ENCODE measurements at places on chromosomes 6 and 20.

DNA sequence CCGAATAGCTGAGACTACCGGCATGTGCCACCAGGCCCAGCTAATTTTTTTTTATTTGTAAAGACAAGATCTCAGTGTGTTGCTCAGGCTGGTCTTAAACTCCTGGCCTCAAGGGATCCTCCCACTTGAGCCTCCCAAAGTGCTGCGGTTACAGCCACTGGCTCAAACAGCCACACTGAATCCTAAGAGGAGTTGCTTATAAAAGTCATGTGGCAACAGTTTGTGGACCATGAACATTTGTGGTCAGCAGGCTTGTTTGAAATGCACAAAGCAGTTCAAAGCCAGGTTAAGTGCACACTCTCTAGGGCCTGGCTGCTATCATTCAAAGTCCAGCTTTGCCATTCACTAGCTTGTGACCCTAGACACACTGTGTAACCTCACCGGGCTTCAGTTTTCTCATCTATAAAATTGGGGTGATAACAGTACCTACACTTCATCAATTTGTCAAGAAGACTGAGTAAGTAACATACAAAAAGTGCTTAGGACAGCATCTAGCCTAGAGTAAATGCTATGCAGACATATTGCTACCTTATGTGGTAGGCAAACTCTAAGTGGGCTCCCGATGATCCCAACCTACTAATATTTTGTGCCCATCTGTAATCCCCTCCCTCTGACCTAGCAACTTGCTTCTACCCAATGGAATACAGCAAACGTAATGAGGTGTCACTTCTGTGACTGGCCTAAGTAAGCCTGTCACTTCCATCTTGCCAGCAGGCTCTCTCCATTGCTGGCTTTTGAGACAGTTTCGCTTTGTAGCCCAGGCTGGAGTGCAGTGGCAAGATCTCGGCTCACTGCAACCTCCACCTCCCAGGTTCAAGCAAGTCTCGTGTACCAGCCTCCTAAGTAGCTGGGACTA, 122.9 kb downstream of the ZMYND8 start:
- peaks cover 53% of the 10 kb centered on the region for H3K36me3 ChIP-seq
- no peak overlapping the region for H3K27ac ChIP-seq
- H3K4me1 ChIP-seq: no peaks in the 10 kb centered on the region
- no peaks in the 10 kb centered on the region for H3K27me3 ChIP-seq

GRCh38 chr6:25959890-25960536, 2.6 kb upstream of the TRIM38 start:
- peaks cover 24% of the 10 kb centered on the region for H3K4me1 ChIP-seq
- peak; percentile 46 for DNase-seq
- peaks cover 3% of the 10 kb centered on the region for H3K36me3 ChIP-seq
- H3K27me3 ChIP-seq: no peaks in the 10 kb centered on the region
- H3K27ac ChIP-seq: peak overlapping the region; percentile 77

GRCh38 chr20:63696628-63697356, at the start of gene TNFRSF6B:
TSS of gene TNFRSF6B (plus strand) at chr20:63696652. CDS start at chr20:63696768, 116 bp downstream.
- peaks cover 26% of the 10 kb centered on the region for H3K36me3 ChIP-seq
- no peak within 1 kb of the TSS for H3K27ac ChIP-seq
- DNase-seq: no peak
- H3K4me3 ChIP-seq: no peak within 1 kb of the TSS
- H3K4me1 ChIP-seq: peaks cover 46% of the 10 kb centered on the region

GRCh38 chr6:25363427-25363826, 84.3 kb downstream of the CARMIL1 start:
- no peak overlapping the region for H3K27ac ChIP-seq
- DNase-seq: no peak
- no peak overlapping the region for H3K4me3 ChIP-seq
- H3K36me3 ChIP-seq: no peaks in the 10 kb centered on the region

GRCh38 chr20:25058847-25059810, 1.2 kb upstream of the ACSS1 start:
- H3K4me1 ChIP-seq: peaks cover 42% of the 10 kb centered on the region
- peak overlapping the region; percentile 84 for H3K4me3 ChIP-seq
- peaks cover 4% of the 10 kb centered on the region for H3K36me3 ChIP-seq
- DNase-seq: peak; percentile 75
- H3K27me3 ChIP-seq: peaks cover 5% of the 10 kb centered on the region
- H3K27ac ChIP-seq: peak overlapping the region; percentile 69

DNA sequence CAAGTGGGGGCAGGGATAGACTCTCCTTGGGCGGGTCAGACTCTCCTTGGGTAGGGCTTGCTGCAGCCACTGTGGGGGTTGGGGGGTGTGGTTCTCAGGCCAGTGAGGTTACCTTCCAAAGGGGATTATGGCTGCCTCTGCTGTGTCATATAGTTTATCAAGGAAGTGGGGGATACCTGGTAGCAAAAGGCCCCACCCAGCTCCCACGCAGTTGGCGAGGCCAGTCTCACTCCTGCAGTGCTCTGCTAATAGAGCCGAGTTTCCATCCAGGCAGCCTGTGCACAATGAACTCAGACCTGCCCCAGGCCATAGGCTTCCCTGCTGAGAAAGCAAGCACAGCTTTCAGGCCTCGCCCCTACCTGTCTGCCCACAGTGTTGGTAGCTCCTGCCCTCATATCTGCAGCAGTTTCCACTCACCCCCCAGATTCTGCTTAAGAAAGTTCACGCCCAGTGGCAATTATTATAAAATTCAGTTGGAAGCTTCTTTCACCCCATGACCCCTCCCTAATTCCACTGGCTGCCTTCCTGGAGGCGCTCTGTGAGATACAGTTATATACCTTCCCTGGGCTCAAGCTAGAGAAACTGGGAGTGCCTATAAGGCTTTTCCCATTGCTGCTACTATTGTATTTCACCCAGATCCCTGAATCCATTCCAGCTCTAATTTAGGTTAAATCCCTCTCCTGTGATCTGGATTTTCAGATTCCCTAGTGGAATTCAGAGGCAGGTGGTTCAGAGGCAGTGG, 56.1 kb downstream of the HDDC2 start:
- no peaks in the 10 kb centered on the region for H3K4me1 ChIP-seq
- no peak for DNase-seq
- H3K4me3 ChIP-seq: no peak overlapping the region
- no peaks in the 10 kb centered on the region for H3K36me3 ChIP-seq
- no peak overlapping the region for H3K27ac ChIP-seq
- no peaks in the 10 kb centered on the region for H3K27me3 ChIP-seq

GRCh38 chr6:151313066-151313491, 73.3 kb downstream of the AKAP12 start:
- H3K36me3 ChIP-seq: no peaks in the 10 kb centered on the region
- peak overlapping the region; percentile 67 for H3K27ac ChIP-seq
- H3K4me1 ChIP-seq: peaks cover 8% of the 10 kb centered on the region
- DNase-seq: peak; percentile 69

- H3K4me3 ChIP-seq: no peak overlapping the region
- H3K36me3 ChIP-seq: peaks cover 33% of the 10 kb centered on the region
- peak; percentile 95 for DNase-seq
- H3K27ac ChIP-seq: peak overlapping the region; percentile 67
- H3K4me1 ChIP-seq: peaks cover 19% of the 10 kb centered on the region
Measured at GRCh38 chr6:17429383-17430061, 36.1 kb downstream of the CAP2 start.

DNA sequence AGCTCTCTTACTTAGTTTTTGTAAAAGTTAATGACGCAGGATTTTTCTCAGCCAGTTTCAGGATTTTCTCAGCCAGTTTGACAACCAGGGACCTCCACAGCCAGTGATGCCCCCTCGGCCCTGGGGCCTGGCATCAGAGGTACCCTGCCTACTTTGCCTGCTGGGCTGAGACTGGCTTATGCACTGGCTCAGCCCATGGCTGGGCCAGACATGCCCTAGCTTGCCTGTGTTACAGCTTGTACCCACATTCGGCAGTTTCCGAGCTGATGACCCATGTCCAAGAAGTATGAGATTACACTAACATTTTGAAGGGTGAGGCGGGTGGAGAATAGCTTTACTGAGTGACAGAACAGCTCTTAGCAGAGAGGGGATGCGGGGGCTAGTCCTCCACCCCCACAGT, 406.1 kb upstream of the HSF2 start:
- no peak for DNase-seq
- H3K4me3 ChIP-seq: no peak overlapping the region
- H3K36me3 ChIP-seq: no peaks in the 10 kb centered on the region

DNA sequence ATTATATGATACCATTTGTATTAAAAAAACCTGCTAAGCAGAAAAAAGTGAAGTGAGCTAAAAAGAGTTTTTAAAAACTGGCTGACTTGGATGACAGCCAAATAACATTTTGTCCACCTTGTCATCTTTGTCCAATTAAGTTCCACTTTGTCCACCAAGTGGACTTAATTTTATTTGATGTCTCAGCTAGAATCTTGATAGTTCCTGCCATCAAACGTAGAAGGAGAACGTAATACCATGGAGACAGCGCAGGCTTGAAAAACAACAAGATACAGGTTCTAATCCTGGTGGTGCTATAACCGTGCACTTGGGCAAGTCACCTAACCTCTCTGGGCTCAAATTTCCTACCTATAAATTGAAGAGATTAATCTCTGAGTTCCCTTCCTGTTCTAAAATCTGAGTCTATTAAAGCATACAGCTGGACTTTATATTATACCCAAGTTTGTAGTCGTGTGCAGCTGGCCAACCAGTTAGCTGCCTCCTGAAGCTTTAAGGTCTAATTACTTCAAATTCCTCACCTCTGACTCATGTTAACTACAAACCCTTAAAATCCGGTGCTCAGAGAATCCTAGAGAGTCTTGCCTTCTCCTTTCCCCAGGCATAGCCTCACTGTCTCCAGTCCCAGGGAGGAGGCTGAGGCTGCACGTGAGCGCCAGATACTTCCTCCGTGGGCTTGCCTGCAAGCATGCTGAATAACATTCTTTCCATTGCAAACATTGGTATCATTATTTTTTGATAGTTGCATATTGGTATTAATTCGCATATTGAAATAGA, 16.8 kb downstream of the TMEM244 start:
- peak; percentile 24 for DNase-seq
- no peaks in the 10 kb centered on the region for H3K36me3 ChIP-seq
- H3K4me3 ChIP-seq: no peak overlapping the region
- no peaks in the 10 kb centered on the region for H3K27me3 ChIP-seq

DNA sequence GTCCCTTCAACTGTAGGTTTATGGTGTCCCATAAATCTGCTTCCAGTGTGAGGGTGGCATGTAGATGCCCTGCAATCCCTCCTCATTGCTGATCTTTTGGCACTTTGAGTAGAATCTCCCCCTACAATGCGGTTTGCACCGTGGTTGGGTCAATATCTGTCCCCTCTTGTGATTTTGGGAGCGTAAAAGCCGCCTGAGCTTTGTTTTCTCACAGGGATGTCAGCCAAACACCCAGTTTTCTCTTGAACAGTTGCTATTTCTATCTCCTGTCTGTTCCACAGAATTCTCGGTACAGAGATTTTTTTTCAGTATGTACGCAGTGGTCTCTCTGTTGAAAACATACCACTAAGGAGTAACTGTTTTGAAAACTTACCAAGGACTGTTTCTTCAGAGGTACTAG, 21.8 kb downstream of the CDS2 start:
- H3K27me3 ChIP-seq: no peaks in the 10 kb centered on the region
- no peak overlapping the region for H3K4me3 ChIP-seq
- no peak for DNase-seq
- H3K27ac ChIP-seq: no peak overlapping the region

DNA sequence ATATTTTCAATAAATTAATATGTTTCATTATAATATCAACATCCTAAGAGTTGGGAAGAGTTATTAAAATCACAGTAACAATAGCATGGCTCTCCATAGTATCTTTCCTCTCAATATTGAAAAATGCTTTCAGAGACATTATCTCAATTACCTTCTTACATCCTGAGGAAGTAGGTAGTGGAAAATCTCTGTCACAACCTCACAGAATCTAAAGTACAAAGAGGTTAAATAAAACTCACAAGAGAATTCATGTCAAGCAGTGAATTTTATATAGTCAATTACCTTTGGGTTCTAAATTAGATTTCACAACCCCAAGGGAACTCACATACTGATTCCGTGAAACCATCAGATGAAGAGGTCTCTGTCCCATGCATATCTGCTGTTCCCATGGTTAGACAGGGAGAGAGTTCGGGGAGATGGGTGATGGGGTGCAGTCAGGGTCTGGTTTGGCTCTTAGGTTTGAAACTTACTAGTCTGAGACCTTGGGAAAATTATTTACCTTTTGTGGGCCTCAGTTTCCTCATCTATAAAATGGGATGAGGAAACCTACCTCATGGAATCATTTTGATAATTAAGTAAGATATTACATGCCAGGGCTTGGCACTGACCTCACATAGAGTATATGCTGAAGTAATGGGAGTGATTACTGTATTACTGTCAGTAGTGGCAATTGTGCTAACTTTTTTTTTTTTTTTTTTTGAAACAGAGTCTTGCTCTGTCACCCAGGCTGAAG, 74.0 kb upstream of the SNX9 start:
- no peaks in the 10 kb centered on the region for H3K36me3 ChIP-seq
- no peaks in the 10 kb centered on the region for H3K4me1 ChIP-seq
- H3K27ac ChIP-seq: peak overlapping the region; percentile 59
- no peaks in the 10 kb centered on the region for H3K27me3 ChIP-seq
- no peak overlapping the region for H3K4me3 ChIP-seq

DNA sequence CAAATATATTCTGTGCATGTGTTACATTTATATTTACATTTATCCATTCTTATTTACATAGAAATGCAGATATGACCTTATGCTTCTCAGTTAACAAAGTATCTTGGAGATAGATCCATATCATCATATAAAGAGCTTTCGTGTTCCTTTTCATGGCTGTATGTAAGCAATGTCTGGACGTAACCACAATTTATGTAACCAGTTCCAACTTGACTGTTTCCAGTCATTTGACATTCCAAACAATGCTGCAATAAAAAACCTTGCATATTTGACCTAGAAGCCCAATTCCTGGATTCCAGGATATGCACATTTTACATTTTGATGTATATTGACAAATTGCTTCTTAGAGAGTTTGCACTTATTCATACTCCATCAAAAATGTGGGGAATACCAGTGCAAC, 113.7 kb upstream of the F13A1 start:
- no peaks in the 10 kb centered on the region for H3K27me3 ChIP-seq
- no peaks in the 10 kb centered on the region for H3K4me1 ChIP-seq
- H3K36me3 ChIP-seq: no peaks in the 10 kb centered on the region
- DNase-seq: no peak
- no peak overlapping the region for H3K27ac ChIP-seq
- no peak overlapping the region for H3K4me3 ChIP-seq

DNA sequence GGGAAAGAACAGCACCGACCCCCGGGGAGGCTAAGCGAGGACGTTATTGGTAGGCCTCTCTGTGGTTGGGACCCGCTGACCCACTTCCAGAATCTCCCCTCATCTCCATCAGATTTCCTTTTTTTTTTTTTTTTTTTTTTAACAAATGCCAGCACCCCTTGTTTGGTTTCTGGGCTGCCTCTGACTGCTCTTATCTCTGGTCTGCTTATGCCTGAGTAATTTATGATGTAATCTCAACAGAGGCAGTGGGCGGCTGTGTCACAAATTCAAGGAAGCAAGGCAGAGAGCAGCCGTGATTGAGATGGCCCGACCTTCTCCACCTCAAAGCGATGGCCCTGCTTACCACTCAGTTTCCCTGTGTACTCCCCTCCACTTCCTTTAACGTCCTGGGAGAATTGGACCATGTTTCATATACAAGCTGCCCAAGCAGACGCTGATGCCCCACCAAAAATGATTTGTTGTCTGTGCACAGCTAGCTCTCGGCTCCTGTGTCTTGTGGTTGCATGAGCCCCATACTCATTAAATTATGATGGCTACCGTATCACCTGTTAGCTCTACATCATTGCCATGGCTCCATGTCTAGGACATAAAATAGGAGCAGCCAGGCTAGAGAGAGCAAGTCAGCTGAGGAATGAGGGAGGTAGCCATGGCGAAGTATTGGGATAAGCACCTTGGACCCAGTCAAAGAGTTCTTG, 98.1 kb downstream of the ZNF217 start:
- H3K4me3 ChIP-seq: no peak overlapping the region
- H3K27ac ChIP-seq: no peak overlapping the region
- peaks cover 2% of the 10 kb centered on the region for H3K4me1 ChIP-seq
- no peaks in the 10 kb centered on the region for H3K27me3 ChIP-seq

- no peaks in the 10 kb centered on the region for H3K36me3 ChIP-seq
- DNase-seq: peak; percentile 44
- H3K27me3 ChIP-seq: no peaks in the 10 kb centered on the region
- peak overlapping the region; percentile 86 for H3K4me3 ChIP-seq
- H3K4me1 ChIP-seq: peaks cover 3% of the 10 kb centered on the region
Measured at GRCh38 chr6:109690373-109690736, 647 bp downstream of the AK9 start.
